ENCODE measurements at places on chromosomes 12 and 14.

DNA sequence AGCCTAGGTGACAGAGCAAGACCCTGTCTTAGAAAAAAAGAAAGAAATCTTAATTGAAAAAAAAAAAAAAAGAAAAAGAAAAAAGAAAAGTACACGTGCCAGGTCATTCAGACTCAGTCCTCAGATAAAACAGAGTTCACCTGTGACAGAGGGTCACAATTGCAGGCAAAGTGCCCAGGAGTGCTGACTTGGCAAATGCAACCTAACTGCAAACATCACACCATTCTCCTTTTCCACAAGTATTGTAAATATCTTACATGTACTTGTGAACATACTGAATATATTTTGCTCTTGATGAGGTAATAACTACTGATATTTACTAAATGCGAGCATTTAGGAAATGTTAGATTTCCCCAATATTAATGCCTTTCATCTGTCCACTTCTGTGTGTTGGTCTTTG is 9.0 kb upstream of the COL2A1 start:
- DNase-seq: no peak

DNA sequence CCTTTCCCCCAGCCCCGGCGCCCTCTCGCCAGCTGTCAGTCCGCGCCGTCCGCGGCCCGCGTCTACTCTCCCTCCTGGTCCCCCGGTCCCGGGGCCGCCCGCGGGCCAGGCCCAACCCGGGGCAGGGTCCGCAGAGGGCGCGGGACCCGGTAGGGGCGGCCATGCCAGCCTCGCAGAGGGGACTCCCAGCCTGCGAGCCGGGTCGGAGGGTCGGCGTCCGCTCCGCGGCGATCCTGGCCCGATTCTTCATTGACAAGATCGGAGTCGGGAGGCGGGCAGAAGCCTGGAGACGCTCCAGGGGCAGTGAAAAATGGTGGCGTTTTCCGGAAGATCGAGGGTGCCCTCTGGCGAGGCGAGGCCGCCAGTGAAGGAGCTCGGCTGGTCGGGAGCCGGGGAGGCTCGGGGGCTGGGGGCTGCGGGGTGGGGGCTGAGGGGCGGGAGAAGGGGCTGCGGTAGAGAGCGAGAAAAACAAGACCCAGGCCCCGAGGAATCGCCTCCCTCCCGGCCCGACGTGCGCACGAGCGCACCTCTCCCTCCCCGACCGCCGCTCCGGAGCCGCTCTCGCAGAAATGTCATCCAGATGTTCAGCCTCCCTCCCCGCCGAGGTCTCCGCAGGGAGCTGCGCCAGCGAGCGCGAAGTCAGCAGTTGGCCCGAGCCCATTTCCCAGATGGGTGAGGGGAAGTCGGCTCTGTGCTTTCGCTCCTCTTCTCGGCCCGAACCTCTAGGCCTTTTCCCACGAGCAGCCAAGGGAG is 647 bp upstream of the TGFB3 start:
- DNase-seq: peak; percentile 86

DNA sequence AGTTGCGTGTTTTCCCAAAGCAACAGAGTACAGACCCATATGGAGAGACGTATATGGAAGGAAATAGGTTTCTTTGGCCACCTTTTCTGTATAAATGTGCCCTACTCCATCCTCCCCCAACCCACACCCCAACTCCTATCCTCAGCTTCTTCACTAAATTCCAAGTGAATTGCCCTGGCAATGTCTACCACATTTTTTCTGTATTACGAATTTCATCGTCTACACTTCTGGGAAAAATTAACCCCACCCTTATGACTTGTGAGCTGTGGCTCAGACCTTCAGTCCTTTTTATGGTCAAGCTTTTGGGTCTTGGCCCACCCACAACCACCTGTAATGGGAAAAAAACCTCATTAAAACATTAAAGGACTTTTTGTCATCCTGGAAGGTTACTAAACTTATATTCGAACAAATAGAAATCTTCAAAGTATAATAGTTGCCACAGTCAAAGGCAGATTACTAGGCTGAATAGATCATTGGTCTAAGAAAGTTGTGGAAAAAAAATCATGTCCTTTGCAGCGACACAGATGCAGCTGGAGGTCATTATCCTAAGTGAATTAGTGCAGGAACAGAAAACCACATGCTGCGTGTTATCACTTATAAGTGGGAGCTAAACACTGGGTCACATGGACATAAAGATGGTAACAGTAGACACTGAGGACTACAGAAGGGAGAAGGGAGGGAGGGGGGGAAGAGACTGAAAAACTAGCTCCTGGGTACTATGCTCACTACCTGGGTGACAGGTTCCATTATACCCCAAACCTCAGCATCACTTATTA is 15.7 kb upstream of the NFKBIA start:
- DNase-seq: no peak

DNA sequence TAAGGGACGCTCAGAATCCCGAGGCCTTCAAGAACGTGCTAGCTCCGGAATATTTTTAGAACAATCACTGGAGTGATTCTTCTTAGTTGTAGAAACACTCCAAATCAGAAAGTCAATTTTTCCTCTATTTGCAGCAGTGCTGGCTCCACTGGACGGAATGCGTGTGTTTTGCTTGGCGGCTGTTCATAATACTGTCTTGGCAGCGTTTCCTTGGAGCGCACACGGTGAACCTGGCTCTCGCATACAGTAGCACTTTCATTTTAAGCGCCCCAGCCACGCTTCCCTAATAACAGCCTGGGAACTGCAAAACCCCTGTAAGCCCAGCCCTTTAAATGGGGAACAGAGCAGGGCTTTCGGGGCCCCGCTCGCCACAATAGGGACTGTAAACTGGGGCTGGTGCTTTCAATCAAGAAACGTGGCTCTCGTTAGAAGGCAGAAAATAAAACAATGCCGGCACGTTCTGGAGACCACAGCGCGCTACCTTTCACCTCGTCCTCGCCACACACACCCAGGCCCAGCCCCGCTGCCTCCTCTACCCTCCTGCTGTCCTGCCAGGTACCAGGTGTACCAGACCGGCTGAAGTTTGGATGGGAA is 79.9 kb downstream of the BCL11B start:
- DNase-seq: no peak

GRCh38 chr14:67240168-67240932 is 885 bp upstream of the PALS1 start:
- DNase-seq: no peak

- no peak for DNase-seq
These were observed 6.3 kb downstream of the TRAFD1 start for GRCh38 chr12:112131686-112132085.

DNA sequence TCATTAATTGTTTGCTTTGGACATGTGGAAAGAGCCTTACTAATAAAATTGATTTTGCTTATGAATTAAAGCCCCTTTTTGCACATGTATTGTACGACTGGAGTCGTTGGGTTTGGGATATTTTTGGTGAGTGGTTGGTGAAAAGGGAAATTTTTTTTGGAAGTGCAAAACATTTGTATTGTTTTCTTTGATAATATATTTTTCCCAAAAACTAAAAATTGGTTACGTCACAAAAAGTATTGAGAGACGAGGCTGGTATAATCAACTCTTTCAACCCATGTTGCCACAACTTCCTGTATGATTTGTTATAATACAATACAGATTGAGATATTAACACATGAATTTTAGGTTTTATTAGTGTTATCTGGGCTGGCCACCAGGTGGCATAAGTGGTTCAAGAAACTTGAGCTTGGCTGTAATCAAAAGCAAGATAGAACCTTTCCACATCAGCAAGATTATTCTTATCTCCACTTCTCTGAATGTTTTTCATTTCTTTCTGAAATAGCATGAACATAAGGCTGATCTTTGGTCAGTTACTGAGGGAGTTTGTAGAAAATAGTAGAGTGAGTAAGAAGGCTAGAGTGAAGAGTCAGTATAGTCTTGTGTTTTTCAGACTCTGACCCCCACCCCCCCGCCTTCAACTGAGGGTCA is 8.7 kb downstream of the NGDN start:
- peak; percentile 71 for DNase-seq

DNA sequence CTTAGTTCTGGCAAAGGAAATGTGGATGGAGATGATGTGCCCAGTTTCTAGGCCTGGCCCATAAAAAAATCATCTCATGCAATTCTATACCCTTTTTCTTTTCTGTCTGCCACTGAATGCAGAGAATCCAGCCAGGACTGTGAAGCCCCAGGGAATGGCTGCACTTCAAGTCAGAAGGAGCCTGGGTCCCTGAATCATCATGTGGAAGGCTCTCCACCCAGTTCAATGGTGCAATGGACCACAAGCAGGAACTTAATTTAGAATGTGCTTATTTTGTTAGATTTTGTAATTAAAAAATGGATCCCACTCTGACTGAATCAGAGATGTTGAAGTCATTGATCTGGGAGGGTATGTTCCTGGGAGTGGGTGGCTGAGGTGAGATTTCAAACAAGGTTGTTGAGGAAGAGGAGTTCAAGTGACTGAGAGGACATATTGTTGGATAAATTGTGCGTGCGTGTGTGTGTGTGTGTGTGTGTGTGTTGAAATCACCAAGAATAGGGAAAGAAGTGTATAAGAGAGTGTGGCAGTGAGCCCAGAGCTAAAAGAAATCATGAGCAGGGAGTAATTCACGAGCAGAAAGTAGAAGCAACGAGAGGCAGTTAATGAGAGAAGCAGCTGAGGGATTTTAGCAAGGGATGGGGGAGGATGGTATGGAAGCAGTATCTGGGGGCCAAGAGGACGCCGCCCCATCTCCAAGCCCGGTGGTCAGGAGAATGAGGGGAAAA is 125.4 kb downstream of the TMX1 start:
- no peak for DNase-seq

DNA sequence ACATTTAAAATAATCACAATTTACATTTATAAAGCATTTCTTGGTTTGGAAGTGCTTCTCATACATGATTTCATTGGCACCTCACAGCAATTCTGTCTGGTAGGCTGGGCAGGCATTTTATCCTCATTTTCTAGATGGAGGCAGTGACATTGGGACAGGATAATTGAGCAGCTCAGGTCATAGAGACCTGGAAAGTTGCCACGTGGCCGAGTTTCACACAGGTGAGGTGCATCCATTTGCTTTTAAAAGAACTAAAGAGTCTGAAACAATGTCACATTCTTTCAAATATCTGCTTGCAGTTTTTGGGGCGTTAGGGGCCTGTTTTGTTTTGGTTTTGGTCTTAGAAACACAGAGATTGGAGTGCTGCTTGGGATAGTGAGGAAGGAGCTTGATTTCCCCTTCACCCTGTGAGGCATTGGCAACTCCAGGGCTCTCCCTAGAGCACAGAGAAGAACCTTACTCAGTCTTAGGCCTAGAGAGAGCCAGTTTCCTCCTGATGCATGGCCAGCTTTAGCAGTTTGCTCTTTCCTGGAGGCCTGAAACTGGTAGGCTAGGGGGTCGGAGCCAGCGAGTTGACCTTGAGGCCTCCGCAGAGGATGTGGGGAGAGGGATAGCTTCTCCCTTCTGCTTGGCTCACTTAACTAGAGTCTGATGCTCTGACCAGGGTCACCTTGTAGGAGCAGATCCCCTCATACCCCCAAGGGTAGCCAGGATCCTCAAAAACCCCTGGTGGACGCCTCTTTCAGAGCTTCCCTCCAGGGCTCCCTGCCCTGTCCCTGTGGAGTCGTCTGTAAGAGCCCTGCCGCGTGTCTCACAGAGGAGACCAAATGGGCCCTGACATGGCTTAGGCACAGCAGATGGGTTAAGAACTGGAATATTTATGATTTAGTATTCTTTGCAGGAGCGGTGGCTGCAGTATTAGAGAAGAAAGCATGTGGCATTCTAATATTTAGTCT is 34.9 kb upstream of the JDP2 start:
- DNase-seq: no peak

DNA sequence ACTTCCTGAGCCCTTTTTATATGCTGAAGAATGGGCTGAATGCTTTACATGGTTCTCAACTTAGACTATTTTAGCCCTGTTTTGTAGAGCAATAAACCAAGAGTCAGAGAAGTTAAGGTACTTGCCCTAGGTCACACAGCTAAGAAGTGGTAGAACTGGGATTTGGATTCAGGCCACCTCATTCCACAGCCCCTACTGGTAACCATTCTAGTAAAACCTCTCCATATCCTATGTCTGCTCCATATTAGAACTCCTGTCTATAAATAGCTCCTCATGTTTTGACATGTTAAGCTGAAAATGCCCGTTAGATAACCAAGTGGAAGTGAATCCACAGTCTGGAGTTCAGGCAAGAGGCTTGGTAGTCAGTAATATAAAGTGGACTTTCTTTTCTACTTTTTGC is 111.6 kb downstream of the HECTD4 start:
- no peak for DNase-seq

GRCh38 chr14:94938016-94938415 is 168.1 kb upstream of the GSC start:
- no peak for DNase-seq

DNA sequence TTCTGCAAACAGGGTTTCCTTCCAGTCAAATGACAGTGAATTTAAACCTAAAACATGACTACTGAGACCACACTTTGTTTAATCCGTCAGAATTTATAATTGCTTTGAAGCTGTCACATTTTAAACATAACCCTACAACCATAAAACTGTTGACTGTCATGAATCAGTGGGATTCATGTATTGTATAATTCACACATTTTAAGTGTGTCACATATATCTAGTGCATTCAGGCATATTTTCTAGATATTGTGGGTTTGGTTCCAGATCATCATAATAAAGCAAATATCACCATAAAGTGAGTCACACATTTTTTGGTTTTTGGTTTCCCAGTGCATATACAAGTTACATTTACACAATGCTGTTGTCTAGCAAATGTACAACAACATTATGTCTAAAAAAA is 304.4 kb downstream of the TMEM132D start:
- no peak for DNase-seq

DNA sequence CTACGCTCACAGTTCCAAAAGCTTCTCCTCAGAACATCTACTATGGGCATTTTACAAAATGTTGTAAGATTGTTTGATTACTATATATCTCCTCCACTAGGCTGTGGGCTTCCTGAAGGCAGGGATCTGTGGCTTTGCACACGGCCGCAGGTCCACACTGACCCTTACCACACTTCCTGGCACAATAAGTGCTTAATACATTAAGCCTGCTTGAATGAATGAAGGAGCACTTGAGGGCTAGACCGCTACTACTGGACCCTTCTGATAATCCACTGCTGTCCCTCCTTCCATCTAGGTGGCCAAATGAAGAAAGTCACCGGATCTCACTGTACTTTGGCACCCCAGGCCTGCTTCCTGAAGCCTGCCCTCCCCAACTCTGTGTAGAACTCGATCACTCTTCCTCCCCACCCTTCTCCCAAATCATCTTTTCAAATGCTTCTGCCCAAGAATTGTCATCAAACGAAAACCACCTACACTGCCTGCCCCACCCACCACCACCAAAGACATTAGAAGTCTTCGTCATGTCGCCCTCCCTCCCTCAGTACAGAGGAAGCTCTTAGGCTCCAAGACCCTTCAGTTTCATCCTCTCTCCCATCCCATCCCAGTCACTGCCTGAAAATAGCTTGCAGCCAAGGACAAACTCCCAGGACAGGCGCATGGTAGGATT is 596 bp upstream of the ZBTB39 start:
- DNase-seq: no peak

All from KBM-7 (cell line).